Osteocyte (in vitro differentiated cells): ENCODE measurements at places on chromosomes 2 and 18. TPM values are rescaled to one million over a fixed set of nuclear protein-coding genes. Genes with fewer than 3 reads are reported as not detected.
A peak's percentile ranks its signal among the peaks of the same experiment; 100 is the strongest.

- DNase-seq: peak; percentile 15
Observed at GRCh38 chr2:71889759-71890684, 257.6 kb downstream of the CYP26B1 start.

- DNase-seq: no peak
Observed at GRCh38 chr2:179655627-179656026, 205.8 kb downstream of the ZNF385B start.

- DNase-seq: no peak
Observed at GRCh38 chr2:6168485-6168884, 476.3 kb downstream of the SOX11 start.

- DNase-seq: no peak
Observed at GRCh38 chr18:24199372-24199962, 60.6 kb downstream of the CABYR start.

DNA sequence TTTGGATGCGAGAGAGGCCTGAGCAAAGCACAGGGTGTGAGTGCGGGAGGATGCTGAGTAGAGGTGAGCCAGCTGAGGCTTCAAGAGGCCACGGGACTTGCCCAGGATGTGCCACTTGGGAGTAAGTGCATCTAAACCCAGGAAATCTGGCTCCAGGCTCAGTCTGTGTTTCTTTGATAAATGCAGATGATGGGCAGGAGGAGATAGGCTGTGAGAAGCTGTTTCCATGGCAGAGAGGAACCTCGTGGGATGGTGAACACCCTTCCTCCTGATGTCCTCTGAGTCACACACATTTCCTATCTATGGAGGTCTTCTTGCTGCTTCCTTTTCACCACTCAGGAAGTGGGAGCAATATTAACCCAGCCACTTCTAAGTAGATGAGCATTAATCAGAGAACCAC is 38.4 kb upstream of the CELF4 start:
- no peak for DNase-seq

GRCh38 chr2:53670331-53670730 is 97.3 kb upstream of the CHAC2 start:
- DNase-seq: no peak

GRCh38 chr2:191696966-191697365 is 19.0 kb downstream of the NABP1 start:
- no peak for DNase-seq

DNA sequence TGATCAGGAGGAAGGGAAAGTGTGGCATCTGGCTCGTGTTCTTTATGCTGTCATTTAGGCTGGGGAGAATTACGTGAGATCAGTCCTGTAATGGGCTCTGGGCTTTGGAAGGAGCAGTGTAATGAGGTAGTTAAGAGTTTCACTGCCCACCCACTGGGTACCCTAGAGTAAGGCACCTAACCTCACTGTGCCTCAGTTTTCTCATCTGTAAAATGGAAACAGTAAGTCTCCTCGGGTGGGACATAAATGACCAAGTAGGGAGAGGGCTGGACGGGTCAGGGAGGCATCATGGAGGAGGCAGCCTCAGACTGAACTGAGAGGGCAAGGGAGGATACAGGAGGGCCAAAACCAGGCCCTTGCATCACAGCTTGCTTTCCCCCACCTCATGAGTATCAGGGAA is 97.3 kb upstream of the MCFD2 start:
- no peak for DNase-seq

- DNase-seq: no peak
Observed at GRCh38 chr2:182824056-182824766, 42.2 kb downstream of the FRZB start.

DNA sequence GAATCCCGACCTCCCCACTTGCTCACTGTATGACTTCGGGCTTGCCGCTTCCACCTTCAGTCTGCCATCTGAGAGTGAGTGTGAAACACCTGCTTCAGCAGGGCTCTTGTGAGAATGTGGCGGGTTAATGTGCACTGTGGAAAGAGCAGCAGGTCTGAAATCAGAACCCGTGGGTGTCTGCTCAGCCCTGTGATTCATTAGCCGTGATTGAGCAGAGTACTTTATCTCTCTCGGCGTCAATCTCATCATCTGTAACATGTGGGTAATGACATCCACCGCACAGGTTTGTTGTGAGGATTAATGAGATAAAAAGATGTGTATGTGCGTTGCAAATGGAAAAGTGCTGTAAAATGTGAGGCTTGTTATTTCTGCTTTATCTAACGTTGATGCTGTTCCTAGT is 128.6 kb downstream of the LRATD1 start:
- DNase-seq: no peak

- DNase-seq: no peak
Observed at GRCh38 chr2:238352361-238352760, 32.0 kb downstream of the TRAF3IP1 start.

DNA sequence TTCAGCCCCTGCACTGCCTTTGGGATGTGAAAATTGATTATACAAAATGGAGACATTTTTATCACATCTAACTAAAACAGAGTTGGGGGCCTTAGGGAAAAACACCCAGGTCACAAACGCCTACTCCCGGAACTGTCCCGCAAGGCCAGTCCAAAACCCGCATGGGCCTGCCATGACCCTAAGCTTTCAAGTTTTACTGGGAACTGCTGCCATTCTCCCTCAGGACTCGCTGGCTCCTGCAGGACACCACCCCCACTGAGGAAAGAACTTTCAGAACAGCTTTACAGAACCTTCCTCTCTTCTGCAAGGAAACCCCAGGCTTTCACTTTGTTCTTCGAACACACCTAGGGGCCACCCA is 320.4 kb upstream of the HS6ST1 start:
- DNase-seq: no peak

GRCh38 chr2:96231316-96231715 is 22.7 kb upstream of the STARD7 start:
- DNase-seq: no peak

DNA sequence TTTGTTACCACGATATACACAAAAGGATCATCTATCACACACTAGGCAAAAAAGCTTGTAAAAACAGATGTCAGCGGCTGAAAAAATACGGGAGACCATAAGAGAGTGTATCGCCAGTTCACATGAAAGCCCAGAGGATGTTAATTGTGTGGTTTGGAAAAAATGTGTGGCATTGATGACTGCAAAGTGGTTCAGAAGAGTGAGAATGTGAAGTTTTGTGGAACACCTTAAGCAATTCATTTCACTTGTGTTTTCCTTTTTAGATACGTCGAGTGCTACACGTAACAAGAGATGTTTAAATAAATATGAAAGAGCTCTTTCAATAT is 61.7 kb upstream of the DAPL1 start:
- no peak for DNase-seq

DNA sequence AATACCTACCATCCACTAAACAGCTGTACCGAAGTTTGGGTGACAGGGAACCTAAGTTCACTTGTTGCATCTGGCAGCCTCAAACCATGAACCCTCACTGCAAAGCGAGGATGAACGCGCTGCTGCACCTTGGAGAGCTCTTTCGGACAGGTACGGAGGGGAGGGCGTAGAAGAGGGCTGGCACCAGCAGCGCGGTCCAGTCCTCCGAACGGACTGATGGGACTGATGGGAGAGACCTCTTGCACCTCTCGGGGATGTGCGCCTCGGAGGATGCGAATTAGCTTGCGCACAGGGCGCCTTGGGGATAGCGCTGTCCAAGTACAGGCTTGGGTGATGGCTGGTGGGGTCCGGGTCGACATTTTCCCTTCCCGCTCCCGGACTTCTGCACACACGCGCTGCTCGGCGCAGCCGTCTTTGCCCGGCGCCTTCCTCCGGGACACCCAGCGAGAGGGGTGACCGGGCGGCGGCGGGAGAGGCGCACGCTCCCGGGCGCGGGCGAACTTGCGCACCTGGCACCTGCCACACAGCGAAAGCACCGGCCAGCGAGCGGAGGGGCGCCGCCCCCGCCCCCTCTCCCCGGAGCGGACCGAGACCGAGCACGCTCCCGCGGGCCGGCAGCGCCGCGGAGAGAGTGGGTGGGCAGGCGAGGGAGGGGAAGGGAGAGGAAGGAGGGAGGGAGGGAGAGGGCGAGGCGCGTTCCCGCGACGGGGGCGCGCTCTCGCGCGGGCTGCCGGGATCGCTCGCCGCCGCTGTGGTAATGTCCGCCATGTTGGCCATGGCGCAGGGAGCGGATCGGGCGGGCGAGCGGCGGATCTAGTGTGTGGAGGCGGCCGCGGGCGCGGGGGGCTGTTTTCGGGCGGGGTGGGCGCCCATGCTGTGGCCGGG is at the start of gene EPC2:
TSS of gene EPC2 (plus strand) at position 754 of the 885 bp plus-strand sequence. CDS start 267 bp downstream, outside the sequence.
- peak; percentile 96 for DNase-seq

GRCh38 chr2:46615555-46615954 is 136.2 kb downstream of the TMEM247 start:
- DNase-seq: no peak

GRCh38 chr2:75294362-75294761 is 95.0 kb upstream of the TACR1 start:
- no peak for DNase-seq

- DNase-seq: no peak
Observed at GRCh38 chr2:189629531-189630453, 31.5 kb upstream of the ASNSD1 start.

DNA sequence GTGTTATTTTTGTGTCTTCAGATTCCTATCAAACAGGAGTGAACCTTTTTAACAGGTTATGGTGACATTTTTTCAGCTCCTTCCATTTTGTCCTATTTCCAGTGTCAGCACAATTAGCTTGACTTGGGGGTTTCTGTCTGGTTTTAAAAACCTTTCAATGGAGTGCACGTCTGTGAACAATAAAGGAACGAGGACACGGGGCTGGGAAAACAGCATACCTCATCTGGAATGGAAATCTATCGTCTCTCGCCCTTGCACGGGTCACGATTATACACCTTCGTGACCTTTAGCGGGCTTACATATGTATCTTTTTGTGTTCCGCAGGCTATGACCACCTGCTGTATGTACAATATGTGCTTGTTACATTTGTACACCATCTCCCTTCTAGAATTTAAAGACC is 2.3 kb upstream of the ZNF532 start:
- DNase-seq: no peak

- peak; percentile 23 for DNase-seq
Observed at GRCh38 chr2:85819811-85820510, 66.2 kb downstream of the ATOH8 start.

- no peak for DNase-seq
Observed at GRCh38 chr18:22841840-22842239, 91.3 kb upstream of the RBBP8 start.

- no peak for DNase-seq
Observed at GRCh38 chr2:28544405-28544921, 48.6 kb downstream of the PLB1 start.

- DNase-seq: no peak
Observed at GRCh38 chr2:54526226-54526879, 70.2 kb downstream of the SPTBN1 start.

GRCh38 chr2:17540813-17541530 is 476 bp downstream of the VSNL1 start:
- DNase-seq: no peak

DNA sequence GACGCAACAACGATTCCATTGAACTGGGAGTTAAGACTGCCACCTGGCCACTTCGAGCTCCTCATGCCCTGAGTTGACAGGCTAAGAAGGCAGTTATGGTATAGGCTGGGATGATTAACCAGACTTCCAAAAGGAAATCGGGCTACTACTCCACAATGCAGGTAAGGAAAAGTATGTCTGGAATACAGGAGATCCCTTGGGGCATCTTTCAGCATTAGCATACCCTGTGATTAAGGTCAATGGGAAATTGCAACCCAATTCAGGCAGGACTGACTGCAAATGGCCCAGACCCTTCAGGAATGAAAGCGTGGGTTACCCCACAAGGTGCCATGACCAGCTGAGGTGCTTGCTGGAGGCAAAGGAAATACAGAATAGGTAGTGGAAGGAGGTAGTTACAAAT is 19.1 kb downstream of the CHRNA1 start:
- DNase-seq: no peak

DNA sequence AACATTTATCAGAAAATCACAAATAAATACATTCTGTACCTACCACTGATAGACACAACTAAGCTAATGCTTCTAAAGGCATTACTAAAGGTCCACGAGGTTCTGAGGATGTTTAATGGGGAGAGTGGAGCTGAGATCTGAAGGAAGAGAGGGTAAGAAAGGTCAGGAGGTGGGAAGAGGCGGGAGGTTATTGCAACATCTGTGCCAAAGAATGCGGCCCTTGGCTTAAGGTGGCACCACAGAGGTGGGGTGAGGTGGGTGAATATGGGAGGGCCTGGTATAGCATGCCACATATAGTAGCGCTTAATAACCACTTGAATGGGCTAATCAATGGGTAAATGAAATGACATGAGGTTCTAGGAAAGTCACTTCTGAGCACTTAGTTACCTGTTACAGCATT is 217.8 kb upstream of the ATP5MC3 start:
- no peak for DNase-seq

CFC1B gene
- total RNA-seq: not detected in 2 replicates

RAD51AP2 gene
- total RNA-seq: not detected in 2 replicates

CD207 gene
- not detected in 2 replicates for total RNA-seq

MYO3B gene
- not detected in 2 replicates for total RNA-seq

CFC1 gene
- total RNA-seq: not detected in 2 replicates

SERPINB13 gene
- total RNA-seq: not detected in 2 replicates

VPS4B gene
- total RNA-seq: 59.1 and 64.5 TPM in 2 replicates

DNER gene
- 0.13 and 0.19 TPM in 2 replicates for total RNA-seq

CREG2 gene
- total RNA-seq: not detected in 2 replicates

CXXC1 gene
- total RNA-seq: 70.2 and 82.2 TPM in 2 replicates

STARD6 gene
- not detected in 2 replicates for total RNA-seq

PREB gene
- total RNA-seq: 42.7 and 46.3 TPM in 2 replicates

CRYBA2 gene
- not detected in 2 replicates for total RNA-seq

CENPA gene
- total RNA-seq: 4.6 and 5.1 TPM in 2 replicates
